ENCODE measurements at places on chromosomes 6 and 20.

- DNase-seq, result no peak
These were observed 327.2 kb upstream of the CITED2 start for GRCh38 chr6:139701695-139702094.

- no peak for DNase-seq
These were observed 89.6 kb upstream of the CDH4 start for GRCh38 chr20:61162451-61162850.

GRCh38 chr6:10409731-10410206, 5.1 kb downstream of the TFAP2A start:
- no peak for DNase-seq

- DNase-seq, result no peak
These were observed 4.5 kb upstream of the SGK2 start for GRCh38 chr20:43554369-43554768.

DNA sequence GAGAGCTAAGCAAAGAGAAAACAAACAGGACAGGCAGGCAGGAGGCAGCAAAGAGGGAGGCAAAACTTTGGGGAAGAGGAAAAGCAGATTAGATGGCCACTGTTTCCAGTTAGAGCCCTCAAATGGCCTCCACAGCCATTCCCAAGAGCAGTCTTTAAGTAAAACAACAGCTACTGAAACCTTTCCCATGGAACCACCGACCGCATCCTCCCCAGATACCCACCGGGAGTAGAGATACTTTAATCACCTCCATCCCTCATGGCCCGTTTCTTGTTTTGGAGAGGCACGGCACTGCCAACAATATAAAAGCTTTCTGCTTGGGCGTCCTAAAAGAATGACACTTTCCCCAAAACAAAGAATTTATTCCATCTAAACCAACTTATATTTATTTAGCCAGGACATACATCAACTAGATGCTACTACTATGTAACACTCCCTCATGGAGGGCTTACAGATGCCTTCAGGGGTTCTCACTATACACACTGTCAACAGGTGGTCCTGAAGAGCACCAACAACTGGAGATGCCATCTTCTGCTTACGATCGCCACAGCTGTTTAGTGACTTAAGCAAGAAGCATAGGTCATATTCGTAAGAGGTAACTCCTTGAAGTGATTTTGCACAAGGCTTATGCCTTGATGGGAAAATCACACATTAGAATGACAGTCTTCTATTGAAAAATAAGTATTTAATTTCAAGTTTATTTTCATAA, 43.4 kb downstream of the CNKSR3 start:
- DNase-seq, result no peak

GRCh38 chr6:36376742-36377141, 10.7 kb downstream of the ETV7 start:
- DNase-seq, result no peak

DNA sequence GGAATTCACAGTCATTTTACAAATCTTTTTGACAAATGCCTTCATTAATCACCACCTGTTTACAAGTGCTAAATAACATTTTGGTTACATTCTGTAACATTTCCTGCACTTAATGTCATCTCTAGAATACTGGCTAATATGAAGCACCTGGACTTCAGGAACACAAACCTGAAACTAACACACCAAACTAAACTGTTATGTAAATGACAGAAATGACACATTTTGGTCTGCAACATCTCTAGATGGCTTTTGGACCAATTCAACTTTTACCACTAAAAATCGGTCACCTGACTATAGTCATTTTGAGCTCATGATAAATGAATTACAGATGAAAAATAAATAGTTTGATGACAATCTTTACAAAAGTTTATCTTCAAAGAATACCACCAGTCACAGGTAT, 80.6 kb downstream of the ATG5 start:
- no peak for DNase-seq

DNA sequence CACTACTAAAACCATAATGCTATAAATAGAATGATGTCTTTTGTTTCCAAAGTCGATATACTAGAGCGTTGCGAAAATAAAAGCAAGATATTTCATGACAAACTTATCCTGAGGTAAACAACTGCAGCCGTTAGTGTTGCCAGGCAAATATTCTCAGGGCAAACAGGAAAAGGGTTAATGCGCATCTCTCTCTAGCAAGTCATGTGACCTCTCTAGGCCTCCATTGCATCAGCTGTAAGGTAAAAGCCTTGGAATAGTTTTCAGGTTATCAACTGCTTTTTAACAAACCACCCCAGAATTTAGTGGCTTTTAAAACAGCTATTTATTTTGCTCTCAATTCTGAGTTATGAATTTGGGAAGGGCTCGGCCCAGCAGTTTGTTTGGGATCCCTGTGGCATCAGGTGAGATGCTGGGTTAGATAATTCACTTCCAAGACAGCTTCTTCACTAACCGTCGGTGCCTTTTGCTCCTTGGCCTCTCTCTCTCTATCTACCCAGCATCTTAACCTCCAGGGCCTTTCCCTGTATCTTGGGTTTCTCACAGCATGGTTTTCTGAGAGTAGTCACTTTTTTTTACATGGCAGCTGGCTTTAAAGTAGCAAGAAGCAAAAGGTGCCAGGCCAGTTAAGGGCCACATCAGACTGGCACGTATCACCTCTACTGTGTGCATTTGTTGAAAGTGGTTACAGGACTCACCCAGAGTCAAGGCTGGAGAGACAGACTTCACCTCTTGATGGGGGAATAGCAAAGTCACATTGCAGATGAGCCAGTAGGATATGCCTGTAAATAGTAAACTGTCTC, 39.2 kb upstream of the LTV1 start:
- DNase-seq, result no peak

Measured in choroid plexus epithelial cell (primary cell).